ENCODE measurements at places on chromosomes 5 and 9. TPM values are rescaled to one million over a fixed set of nuclear protein-coding genes. Genes with fewer than 3 reads are reported as not detected.

Gene LECT2
- total RNA-seq, result not detected

Gene AFAP1L1
- total RNA-seq, result 5.2 TPM

Gene CDKN2AIPNL
- 29.5 TPM for total RNA-seq

Gene SLC6A18
- not detected for total RNA-seq

Measured in temporal lobe (tissue), 4 donors.